Activated T-helper 1 cell treated with anti-CD3 and anti-CD28 coated beads, Interleukin-2, amount 50 U/mL, for 16 hours (primary cell): ENCODE measurements at places on chromosomes 4 and X.

DNA sequence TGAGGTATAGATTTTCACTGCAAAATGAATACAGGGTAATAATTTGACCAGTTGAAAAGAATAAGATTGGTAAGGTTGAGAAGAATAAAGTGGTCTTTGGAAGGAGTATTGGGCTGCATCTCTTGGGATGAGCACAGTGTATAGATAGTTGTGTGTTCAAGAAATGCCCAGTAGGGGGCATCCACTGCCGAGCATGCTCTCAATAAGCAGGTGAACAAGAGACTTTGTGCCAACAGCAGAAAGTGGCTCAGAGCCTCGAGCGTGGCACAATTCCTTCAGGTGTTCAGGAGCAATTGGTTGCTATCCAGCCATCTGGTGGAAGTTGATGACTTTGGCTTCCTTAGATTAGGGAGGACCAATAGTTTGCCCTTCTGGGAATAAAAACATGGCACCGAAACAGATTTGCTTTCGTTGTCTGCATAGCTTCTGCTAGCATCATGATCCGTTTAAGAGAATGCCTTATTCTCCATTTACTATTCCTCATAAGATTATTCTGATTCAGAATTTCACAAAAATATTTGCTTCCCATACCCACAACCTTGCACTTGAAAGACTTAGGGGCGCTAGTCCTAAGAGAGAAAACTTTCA, 258.1 kb upstream of the NEIL3 start:
- DNase-seq: no peak

DNA sequence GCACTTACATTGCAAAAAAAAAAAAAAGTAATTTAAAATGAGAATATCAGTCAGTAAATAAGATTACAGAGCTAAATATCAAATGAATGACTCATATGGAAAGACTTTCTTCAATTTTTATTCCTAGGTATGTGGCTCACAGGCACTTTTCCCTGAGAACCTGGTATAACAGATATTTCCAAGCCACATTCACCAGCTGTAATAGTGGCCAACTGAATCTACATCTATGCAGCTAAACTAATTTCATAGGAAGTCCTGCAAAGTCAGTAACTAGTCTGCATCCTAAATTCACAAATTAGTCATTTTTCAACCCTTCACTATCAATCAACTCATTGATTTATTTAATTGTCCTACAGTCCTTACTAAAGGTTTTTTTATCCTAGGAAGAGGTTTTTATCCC, 5.6 kb downstream of the PDE5A start:
- no peak for DNase-seq

GRCh38 chr4:178976861-178977260, 1534.6 kb upstream of the AGA start:
- DNase-seq: no peak

GRCh38 chr4:14743601-14744000, 258.7 kb upstream of the CPEB2 start:
- DNase-seq: no peak

- DNase-seq: no peak
These were observed 36.5 kb downstream of the FGFBP1 start for GRCh38 chr4:15901998-15902397.

GRCh38 chr4:14035076-14035475, 407.6 kb upstream of the BOD1L1 start:
- DNase-seq: no peak

DNA sequence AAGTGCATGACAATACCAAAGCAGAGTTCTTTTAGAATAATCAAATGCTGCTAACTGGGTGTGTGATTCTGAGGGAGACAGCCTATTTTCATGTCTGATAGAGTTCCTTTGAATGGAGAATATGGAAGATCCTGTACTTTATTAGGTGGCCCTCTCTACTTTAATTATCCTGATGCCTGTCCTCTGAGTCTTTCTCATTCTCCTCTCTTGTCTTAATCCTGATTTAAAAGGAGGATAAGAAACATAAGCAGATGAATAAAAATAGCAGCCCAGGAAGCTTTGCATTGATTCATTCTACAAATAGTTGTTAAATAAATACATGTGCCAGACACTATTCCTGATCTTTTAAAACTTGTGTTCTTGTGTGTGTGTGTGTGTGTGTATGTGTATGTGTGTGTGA, 387.3 kb downstream of the SPRY1 start:
- DNase-seq: no peak

GRCh38 chr4:167578906-167579305, 344.6 kb upstream of the SPOCK3 start:
- no peak for DNase-seq

DNA sequence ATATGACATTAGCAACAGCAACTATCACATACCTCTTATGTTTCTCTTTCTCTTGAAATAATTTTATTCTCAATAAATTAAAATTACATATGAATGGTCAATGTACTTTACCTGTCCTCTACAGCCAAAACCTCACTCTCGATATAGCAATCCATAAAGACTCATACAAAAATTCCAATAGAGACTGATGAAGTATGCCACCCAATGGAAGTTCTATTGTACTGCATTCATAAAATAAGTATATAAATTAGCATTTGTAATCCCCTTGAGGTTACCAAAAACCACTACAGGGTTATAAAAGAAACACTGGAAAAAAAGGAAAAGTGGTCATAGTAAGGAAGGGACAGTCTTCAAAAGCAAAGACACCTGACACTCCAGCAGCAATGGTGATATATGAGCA, 32.8 kb downstream of the CLDN2 start:
- no peak for DNase-seq

- no peak for DNase-seq
These were observed 841.1 kb downstream of the CENPC start for GRCh38 chr4:66704243-66704642.

- no peak for DNase-seq
These were observed 16.8 kb downstream of the SCFD2 start for GRCh38 chr4:53349091-53349491.

DNA sequence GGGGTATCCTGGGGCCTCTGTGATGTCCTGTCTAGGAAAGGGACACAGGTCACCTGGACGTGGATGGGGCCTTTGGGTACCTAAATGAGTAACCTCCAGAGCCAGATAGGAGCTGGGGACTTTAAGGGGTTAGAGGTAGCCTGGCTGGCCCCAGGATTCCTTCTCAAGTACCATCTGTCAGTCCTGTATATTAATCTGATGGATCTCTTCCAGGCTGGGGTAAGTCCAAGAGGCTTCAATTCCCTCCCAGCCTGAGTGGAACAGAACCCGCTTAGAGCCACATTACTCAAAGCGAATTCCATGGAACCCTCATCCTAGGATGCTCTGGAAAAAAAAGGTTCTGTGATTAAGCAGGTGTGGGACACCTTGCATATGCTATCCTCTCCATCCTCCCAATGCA, 24.8 kb upstream of the MAP3K15 start:
- DNase-seq: no peak

DNA sequence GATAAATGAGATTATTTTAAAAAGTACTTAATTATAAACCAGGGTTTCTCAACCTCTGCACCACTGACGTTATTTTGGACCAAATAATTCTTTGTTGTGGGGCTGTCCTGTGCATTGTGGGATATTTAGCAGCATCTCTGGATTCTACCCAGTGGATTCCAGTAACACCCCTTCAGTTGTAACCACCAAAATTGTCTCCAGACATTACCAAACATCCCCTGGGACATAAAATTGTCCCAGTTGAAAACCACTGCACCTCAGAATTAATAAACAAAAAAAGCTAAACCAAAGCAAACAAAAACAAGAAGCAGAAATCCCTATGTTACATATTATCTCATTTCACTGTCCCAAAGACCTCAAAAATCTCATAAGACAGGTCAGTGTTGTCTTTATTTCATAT, 54.2 kb upstream of the GIMD1 start:
- no peak for DNase-seq

GRCh38 chr4:178577933-178578332, 1135.7 kb upstream of the AGA start:
- DNase-seq: no peak

DNA sequence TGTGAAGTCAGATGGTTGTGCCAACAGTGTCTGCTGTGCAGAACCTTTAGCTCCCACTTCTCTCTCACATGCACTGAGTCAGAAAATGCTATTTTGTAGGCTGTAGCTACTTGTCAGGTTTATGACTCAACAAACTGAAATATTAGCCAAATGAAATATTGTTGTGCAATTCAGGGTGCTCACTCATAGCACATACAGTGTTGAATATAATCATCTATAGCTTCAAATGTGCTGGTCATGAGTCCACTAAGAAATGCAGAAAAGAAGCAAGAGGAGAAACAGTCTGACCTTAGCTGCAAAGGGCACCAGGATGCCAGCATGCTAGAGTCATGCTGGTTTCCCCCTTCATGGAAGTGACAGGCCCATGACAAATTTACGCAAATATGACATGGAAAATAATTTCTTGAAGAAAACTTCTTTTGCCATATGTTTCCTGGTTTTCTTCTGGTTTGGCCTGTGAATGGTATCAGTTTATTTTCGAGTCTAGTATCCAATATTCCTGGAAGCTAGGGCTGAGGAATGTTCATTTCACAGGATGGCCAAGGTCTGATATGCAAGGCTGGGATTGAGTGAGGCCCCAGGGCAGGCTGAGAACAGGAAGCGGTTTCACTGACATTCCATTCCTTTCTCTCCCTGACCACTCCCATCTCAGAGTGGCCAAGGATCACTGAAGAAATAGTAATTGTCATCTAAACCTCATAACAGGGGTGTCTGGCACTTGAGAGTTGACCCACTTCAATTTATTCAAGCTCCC, 10.3 kb upstream of the CXCL2 start:
- no peak for DNase-seq

GRCh38 chr4:87011340-87012034, 76.7 kb downstream of the AFF1 start:
- no peak for DNase-seq

- DNase-seq: no peak
These were observed 33.9 kb upstream of the SLC7A11 start for GRCh38 chr4:138275963-138276621.

DNA sequence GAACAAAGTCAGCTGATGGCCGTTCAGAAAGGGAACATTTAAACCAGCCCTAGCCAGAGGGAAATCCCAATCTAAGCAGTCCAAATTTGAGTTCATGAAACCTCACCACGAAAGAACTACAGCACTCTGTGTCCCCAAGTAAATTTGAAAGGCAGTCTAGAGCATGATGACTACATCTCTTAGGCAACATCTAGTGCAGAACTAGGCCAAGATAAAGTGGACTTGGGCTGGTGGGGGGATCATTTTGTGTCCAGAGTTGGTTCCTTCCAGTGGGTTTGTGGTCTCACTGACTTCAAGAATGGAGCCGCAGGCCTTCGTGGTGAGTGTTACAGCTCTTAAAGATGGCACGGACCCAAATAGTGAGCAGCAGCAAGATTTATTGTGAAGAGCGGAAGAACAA, 64.9 kb downstream of the KLHL4 start:
- no peak for DNase-seq

DNA sequence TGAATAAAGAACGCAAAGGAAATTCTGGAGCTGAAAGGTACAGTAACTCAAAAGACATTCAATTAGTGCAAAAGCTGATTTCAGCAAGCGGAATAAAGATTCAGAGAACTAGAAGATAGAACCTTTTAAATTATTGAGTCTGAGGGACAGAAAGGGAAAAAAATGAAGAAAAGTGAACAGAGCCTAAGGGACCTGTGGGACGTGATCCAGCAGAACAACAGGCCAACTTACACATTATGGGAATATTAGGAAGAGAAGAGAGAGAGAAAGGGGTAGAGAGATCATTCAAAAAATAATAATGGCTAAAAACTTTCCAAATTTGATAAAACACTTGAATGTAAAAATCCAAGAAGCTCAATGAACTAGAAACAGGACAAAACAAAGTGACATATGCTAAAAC, 17.5 kb upstream of the GPRASP2 start:
- DNase-seq: no peak

GRCh38 chrX:41603596-41603995, 85.2 kb upstream of the GPR34 start:
- DNase-seq: no peak

- no peak for DNase-seq
These were observed 53.0 kb downstream of the OSTC start for GRCh38 chr4:108703370-108703769.

GRCh38 chrX:13142891-13143290, 98.5 kb upstream of the FAM9C start:
- DNase-seq: no peak

GRCh38 chrX:33330798-33331197, 119.4 kb upstream of the DMD start:
- DNase-seq: no peak

GRCh38 chrX:7263961-7264360, 116.0 kb upstream of the PUDP start:
- DNase-seq: no peak

DNA sequence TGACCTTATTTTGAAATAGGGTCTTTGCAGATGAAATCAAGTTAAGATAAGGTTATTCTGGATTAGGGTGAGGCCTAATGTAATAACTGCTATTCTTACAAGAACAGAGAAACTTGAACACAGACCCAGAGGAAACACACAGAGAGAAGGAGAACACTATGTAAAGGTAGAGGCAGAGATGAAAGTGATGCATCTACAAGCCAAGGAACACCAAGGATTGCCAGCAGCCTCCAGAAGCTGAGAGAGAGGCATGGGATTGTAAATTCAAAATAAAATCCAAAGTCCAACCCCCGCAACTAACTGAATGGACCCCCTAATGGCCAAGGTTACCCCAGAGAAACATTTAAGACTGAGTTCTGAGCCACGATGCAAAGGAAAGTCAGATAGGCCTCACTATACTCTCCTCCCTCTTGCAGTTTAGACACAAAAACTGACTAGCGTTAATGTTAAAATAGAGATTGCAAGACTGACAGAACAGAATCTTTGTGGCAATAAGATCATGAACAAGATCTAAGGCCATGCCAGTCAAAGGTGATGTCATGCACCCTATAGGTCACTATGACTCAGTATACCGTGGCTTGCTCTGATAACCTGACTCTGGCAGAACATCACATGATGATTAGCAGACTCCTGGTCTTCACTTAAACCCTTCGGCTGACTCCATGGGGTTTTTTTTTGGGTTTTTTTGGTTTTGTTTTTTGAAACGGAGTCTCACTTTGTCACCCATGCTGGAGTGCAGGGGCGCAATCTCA, 42.9 kb downstream of the DDX60L start:
- DNase-seq: no peak

- DNase-seq: no peak
These were observed 473.1 kb upstream of the ATOH1 start for GRCh38 chr4:93355411-93355810.

DNA sequence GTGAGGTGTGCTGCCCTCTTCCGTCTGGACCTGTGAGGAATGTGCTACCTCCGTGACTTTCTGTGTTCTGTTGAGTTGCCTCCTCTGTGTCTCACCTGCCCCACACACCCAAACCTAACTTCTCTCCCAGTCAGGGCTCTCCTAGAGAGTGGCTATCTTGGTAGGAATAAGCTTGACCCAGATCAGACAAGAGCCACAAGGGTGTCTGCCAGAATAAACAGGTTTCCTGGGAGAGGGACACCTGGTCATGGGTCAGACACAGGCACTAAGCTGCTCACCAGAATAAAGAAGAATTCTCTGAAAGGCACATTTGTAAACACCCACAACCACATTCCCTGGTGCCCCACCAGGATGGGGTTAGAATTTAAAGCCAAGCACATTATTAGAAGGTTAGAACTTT, 11.1 kb downstream of the ZNF182 start:
- no peak for DNase-seq
